ENCODE measurements at places on chromosomes 1 and 21.

DNA sequence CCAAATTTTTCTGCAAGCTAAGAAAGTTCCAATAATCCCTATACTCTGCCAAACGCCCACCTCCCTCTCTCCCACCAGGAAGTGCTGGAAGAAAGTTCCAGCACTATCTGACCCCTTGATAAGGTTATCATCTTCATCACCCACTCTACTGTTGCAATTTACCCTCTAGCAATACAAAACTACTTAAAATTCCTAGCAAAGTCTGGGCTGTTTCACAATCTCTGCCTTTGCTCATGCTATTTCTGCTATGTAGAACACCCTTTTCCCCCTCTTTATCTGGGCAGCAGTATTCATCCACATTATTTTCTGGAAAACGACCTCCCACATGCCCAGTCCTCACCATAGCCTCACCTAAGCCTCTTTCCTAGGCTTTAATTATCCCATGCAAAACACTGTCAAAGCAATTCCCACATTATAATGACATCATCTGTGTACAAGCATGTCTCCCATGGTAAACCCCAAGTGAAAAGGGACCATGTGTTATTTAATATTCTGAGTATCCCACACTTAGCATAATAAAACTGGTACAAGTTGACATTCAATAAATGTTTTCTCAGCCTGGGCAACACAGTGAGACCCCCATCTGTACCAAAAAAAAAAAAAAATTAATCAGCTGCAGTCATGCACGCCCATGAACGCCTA, 12.0 kb downstream of the F11R start:
- no peak for DNase-seq

DNA sequence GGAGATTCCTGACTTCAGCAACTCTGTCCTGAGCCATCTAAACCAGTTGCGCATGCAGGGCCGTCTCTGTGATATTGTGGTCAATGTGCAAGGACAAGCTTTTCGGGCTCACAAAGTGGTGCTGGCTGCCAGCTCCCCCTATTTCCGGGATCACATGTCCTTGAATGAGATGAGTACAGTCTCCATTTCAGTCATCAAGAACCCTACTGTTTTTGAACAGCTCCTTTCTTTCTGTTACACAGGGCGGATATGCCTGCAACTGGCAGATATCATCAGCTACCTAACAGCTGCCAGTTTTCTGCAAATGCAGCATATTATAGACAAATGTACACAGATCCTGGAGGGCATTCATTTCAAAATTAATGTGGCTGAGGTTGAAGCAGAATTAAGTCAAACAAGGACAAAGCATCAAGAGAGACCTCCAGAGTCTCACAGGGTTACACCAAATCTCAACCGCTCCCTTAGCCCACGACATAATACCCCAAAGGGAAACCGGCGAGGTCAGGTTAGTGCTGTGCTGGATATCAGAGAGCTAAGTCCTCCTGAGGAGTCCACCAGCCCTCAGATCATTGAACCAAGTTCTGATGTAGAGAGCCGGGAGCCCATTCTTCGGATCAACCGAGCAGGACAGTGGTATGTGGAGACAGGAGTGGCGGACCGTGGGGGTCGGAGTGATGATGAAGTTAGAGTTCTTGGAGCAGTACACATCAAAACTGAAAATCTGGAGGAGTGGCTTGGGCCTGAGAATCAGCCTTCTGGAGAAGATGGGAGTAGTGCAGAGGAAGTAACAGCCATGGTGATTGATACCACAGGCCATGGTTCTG, 2.3 kb downstream of the ZBTB37 start:
- DNase-seq: no peak

DNA sequence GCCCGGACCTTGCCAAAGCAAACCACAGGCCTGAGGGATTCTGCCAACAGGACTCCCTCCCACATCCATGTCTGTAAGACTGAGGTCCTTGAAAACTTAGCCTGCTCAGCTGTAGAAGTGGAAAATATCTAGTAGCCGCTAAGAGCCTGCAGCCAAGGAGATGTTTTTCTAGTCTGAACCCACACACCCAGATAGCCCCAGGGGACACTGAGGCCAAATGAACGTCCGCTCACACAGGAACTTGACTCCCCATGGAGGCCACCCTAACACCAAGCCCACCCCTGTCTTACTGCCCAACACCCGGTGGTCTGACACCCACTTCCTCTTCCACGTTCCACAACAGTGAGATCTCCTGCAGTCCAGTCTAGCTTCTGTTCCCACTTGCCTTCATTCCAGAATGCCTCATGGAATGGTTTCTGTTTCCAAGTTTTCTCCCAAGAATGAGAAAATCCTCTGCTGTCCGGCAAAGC, 174.8 kb downstream of the PLPP3 start:
- no peak for DNase-seq

DNA sequence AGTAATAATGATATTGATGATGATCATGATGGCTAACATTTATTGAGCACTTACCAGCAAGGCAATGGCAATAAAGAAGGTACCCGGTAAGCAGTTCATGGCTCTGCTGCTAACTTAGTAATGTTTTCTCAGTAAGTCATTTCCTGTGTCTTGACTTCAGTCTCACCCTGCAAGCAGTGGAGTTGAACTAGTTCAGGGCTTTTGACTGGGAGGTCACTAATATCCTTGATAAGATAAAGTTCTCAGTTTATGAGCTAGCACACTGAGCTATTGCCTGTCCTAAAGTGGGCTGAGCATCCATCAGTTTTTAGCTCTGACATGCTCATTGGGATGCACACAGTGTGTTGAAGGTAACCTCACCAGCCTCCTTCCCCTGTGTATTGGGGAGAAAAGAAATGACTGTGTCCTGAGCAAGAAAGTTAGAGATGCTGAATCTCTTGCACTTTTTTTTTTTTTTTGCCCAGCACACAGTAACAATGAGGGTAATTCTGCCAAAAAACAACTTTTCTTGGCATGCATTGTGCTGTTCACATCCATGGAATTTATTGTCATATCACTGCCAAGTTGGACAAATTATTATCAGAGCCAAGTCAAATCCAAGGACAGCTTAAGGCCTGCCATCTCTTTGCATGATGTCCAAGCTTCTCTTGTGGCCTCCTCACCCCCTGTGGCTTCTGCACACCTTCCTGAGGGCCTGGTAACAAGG, 55.5 kb upstream of the GADD45A start:
- no peak for DNase-seq
